ENCODE measurements at places on chromosomes 6 and 20. TPM values are rescaled to one million over a fixed set of nuclear protein-coding genes. Genes with fewer than 3 reads are reported as not detected.

- no peak for DNase-seq
Measured at GRCh38 chr6:78611886-78612480, 255.4 kb upstream of the IRAK1BP1 start.

DNA sequence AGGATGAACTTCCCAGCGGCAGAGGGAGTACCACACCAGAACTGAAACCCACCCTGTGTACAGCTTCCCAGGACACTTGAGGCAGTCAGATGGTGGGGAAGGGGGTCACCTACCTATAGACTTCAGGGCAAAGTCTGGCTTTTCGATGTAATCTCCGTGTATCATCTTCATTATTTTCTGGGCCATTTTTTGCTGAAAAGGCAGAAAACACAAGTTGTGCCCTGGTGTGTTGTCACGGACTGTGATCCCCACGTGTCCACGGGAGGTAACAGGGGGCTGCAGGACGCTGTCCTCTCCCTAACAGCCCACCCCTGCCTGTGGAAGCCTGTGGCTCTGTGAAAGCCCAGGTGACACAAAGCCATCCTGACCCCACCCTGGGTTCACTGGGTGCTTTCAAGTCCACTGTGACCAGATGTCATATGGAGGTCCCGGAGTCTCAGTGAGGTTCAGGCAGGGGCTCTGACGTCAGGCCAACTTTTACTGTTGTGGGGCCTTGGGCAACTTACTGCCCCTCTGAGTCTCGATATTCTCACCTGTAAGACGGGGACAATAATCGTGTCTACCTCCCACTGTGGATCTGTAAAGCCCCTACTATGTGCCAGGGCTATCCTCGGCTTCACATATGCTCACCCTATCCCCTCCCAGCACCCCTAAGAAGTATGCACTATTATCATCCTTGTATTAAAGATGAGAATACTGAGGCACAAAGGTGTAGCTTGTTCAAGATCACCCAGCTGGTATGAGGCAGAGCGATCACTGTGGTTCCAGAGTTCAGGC is 14.5 kb downstream of the SUN5 start:
- no peak for DNase-seq

DNA sequence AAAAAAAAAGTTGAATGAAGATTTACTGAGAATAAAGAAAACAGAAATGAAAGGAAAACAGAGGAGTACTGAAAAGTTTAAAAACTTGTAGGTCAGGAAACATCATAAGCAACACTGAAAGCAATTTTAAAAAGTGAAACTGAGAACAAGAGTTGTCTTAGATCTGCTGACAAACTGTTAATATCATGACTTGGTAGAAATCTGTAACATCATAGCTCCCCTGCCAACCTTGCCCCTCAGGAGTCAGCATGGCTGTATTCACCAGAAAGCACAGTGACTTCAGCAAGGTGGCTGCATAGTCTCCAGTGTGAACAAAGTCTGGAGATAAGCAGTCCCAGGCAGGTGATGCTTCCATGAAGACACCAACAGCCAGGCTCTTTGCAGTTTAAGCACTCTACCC is 5.3 kb downstream of the NAA20 start:
- DNase-seq, result no peak

DNA sequence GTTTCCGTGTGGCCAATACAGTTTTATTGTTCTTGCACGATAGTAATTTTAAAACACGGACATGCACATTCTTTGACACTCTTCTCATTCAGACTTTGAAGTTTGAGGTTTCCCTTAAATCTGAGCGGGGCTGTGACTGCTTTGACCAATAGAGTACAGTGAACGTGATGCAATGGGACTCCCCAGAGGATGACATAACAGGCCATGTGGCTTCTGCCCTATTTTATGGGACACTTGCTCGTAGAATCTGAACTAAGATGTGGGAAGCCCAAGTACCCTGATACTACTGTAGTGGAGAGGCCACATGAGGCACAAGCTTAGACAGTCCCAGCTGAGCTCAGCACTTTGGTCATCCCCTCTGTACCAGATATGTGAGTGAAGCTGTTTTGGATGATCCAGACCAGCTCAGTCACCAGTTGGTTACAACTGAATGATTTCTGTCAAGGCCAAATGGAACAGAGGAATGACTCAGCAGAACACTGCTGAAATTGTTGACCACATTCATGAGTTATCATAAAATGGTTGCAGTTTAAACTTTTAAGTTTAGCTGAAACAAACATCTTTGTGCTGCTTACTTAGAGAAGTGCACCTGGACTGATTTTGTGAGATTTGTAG is 279.4 kb downstream of the RFPL4B start:
- peak; percentile 75 for DNase-seq

- no peak for DNase-seq
Measured at GRCh38 chr6:23218751-23219150, 649.4 kb downstream of the HDGFL1 start.

DNA sequence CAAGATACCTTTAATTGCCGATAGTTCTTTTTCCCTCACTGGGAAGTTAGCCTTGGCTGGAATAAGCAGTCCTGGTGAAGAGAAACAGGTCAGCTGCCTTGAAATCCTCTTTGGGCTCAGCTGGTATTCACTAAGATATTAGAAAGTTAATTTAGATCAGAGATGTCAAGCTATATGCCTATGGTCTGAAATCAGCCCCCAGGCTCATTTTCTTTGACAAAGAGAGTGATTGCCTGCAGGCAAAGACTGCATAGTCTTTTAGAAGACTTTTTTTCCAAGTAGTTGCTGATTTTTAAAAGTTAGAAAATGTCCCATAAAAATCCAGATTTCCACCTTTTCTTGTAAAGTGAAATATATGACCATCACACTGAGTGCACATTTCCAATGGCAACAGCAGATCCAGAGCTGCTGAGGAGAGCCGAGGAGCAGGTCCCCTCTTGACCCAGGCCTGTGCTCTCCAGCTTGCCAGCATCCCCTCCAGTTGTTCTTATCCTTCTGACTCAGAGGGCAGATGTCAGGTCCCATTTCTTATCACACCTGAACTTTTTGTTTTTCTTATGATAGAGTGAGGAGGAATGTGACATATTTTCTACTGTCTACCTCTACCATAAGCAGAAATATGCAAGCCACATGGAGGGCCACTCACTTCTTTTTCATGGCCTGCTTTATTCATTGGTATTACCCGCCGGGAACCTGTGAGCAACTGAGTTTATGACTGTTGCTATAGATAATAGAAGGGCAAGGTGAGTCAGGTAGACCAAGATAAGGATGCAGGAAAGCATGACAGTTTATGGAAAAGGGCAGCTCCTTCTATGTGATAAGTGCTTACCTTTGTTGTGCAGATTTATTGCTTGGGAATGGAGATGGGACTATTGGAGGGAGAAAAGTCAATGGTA is 17.6 kb upstream of the L3MBTL3 start:
- DNase-seq, result no peak

GRCh38 chr20:37983286-37983685 is 50.0 kb downstream of the TTI1 start:
- no peak for DNase-seq

BPI gene
- not detected for total RNA-seq

DNA sequence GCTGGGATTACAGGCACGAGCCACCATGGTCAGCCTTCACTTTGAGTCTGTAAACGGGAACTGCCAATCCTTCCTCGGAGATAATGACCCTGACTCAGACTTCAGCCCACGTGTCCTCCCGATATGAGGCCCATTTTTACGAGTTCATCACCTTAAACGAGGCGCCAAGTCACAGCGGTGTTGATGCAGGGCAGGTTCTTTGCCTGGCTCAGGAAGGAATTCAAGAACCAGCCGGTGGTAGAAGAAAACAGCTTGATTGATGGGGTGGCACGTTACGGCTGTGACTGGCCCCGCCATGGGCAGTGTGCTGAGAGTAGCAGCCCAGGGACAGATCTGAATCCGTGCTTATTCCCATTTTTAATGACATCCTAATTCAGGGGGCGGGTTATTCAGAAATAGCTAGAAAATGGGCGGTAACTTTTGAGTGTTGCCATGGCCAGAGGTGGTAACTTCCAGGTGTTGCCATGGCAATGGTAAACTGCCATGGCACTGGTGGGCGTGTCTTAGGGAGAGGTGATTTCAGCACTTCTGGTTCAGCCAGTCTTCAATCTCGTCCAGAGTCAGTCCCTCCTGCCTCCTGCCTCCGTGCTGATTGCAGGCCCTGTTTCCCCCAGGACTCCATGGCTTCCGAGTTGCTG is 9.1 kb upstream of the MAP1LC3A start:
- DNase-seq, result no peak

- no peak for DNase-seq
Measured at GRCh38 chr6:25009393-25009710, 73.6 kb upstream of the RIPOR2 start.

SPEF1 gene
- total RNA-seq, result 0.17 TPM

GRCh38 chr20:4894981-4895381 is 106.3 kb downstream of the SLC23A2 start:
- no peak for DNase-seq

DNA sequence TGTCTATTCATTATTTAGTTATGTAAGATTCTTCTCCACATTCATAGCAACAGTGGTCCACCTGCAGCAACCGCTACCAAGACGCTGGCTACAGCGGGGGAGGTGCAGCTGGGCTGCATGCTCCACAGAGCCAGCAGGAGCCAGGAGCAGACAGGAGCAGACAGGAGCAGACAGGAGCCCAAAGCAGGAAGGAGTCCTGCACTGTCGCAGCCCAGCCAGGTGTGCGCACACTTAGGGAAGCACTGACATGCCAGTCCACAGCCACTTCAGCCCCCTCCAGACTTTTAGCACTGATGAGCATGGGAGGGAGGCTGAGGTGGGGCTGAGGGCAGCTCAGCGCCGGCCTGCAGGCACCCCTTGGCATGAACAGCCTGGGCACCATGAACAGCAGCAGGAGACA is 19.6 kb downstream of the KIF16B start:
- no peak for DNase-seq

THEMIS gene
- total RNA-seq, result not detected

SLC16A10 gene
- not detected for total RNA-seq

DNA sequence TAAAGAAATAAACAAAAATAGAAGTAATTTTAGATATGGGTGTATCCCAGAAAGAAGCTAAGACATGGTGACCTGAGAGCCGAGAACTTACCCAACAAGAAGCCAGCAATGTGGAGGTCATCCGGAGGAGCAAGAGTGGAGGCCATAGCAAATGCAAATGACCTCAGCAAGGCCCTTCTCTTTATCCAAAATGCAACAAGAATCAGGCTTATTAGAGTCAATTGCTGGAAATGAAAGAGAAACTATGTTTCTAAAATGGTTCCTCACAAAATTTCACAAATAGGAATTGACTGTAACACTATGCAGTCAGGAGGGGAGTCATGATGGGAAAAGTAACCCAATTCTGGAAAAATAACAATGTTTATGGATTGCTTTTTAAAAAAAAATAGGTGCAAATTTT is 90.4 kb downstream of the TNFAIP3 start:
- DNase-seq, result no peak

KCNK16 gene
- total RNA-seq, result not detected

FAM83C gene
- not detected for total RNA-seq

Measured in fibroblast of lung (primary cell).